ENCODE measurements at places on chromosomes 3 and 15. TPM values are rescaled to one million over a fixed set of nuclear protein-coding genes. Genes with fewer than 3 reads are reported as not detected.
A peak's percentile ranks its signal among the peaks of the same experiment; 100 is the strongest.

The C2CD4A gene
- 2.1 TPM for total RNA-seq

GRCh38 chr3:59245859-59246501, 196.2 kb upstream of the CFAP20DC start:
- DNase-seq = no peak
- H3K27me3 ChIP-seq = no peaks in the 10 kb centered on the region
- peaks cover 8% of the 10 kb centered on the region for H3K4me1 ChIP-seq
- H3K27ac ChIP-seq = no peak overlapping the region
- H3K4me3 ChIP-seq = no peak overlapping the region

- H3K27ac ChIP-seq = no peak overlapping the region
- no peaks in the 10 kb centered on the region for H3K27me3 ChIP-seq
Observed at GRCh38 chr3:47440131-47440530, 35.6 kb downstream of the SCAP start.

GRCh38 chr15:89985111-89985510, 16.0 kb upstream of the ZNF710 start:
- H3K27ac ChIP-seq = no peak overlapping the region
- no peaks in the 10 kb centered on the region for H3K4me1 ChIP-seq
- DNase-seq = no peak
- no peak overlapping the region for H3K4me3 ChIP-seq
- H3K27me3 ChIP-seq = no peaks in the 10 kb centered on the region

The IL17RE gene
- 10.9 TPM for total RNA-seq

GRCh38 chr3:24508423-24508839, 13.8 kb upstream of the THRB start:
- no peak overlapping the region for H3K27ac ChIP-seq
- H3K4me3 ChIP-seq = no peak overlapping the region
- H3K27me3 ChIP-seq = no peaks in the 10 kb centered on the region

DNA sequence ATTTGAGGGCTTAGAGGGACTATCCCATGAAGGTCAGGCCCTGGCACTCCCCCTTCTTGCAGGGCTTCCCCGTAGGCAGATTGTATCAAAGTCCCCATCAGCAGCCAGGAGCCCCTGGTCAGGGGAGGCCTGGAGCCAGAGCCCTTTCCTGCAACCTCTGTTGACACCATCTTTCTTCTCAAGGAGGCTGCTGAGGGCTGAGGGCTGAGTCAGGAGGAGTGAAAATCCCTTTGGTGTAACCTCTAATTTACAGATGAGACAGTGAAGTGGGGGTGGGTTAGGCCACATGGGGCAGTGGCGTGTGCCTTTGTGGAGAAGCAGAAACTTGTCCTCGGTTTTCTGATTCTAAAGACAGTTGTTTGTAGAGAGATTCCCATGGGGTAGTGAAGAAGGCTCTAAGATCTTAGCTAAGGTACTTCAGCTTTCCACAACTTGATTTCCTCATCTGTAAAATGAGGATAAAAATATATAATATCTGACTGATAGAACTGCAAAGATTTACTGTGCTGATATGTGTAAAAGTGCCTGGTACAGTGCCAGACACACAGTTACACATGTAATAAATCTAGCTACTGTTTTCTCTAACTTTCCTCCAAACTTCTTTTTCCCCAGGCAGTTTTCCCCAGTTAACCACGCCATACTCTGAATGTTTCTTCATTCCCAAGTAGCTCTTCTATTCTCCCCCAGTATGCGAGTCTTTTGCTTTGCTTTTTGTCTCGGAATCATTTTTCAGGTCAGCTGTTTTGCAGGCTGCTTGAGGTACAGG, 249.4 kb upstream of the TPM1 start:
- no peaks in the 10 kb centered on the region for H3K36me3 ChIP-seq
- H3K27ac ChIP-seq = no peak overlapping the region
- no peak for DNase-seq
- H3K4me3 ChIP-seq = no peak overlapping the region

The SMAD6 gene
- 14.0 TPM for total RNA-seq

DNA sequence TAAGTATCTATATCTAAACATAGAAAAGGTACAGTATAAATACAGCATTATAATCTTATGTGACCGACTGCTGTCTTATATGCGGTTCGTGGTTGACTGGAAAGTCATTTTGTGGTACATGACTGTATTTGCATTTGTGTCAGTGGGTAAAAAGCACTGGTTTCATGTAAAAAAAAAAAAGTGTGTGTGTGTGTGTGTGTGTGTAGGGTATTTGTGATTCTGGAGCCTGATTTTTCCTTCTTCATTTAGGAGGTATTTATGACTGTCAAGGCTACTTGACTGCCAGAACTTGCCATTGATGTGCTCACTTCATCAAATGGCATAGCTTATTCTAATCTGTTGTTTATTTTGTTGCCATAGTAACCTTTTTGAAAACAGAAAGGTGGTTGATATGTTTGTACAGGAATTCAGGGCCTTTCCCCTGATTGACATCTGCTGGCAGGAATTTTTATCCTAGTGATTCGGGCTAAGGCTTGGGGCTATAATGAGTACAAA, 63.2 kb downstream of the AKAP13 start:
- no peaks in the 10 kb centered on the region for H3K36me3 ChIP-seq
- no peak overlapping the region for H3K4me3 ChIP-seq
- peaks cover 27% of the 10 kb centered on the region for H3K4me1 ChIP-seq
- peak; percentile 56 for DNase-seq
- H3K27me3 ChIP-seq = no peaks in the 10 kb centered on the region
- peak overlapping the region; percentile 72 for H3K27ac ChIP-seq

The TSPAN3 gene
- total RNA-seq = 99.1 TPM

- no peaks in the 10 kb centered on the region for H3K27me3 ChIP-seq
- H3K4me3 ChIP-seq = no peak overlapping the region
- peaks cover 62% of the 10 kb centered on the region for H3K4me1 ChIP-seq
- H3K27ac ChIP-seq = no peak overlapping the region
- DNase-seq = no peak
Observed at GRCh38 chr3:11671648-11672100, 28.0 kb upstream of the VGLL4 start.

DNA sequence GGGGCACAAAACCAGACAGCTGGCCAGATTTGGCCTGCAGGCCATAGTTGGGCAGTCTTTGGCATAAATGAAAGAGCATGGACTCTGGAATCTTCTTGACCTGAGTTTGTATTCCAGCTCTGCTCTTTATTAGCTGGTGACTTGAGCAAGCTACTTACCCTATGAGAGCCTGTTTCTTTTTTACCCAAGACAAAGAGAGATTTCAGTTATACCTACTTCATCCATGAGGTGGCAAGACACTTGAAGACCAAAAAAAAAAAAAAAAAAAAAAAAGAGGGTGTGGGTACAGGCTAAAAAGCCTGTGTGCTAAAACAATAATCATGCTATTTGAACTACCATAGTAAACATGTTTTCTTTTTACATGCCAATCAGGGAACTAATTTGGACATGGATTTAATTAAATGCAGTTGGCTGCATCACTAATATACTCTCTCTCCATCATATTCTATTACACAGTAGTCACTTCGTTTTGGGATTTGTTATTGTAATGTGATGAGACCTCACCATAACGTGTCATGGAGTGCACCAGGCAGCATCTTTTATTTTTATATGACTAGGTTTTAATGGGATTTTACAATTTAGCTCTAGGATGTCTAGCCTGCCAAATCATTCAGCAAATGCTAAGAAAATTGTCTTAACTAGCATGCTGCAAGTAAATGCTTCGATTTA, 109.2 kb upstream of the FHIT start:
- H3K4me3 ChIP-seq = no peak overlapping the region
- no peak overlapping the region for H3K27ac ChIP-seq
- H3K27me3 ChIP-seq = no peaks in the 10 kb centered on the region
- no peaks in the 10 kb centered on the region for H3K36me3 ChIP-seq
- DNase-seq = no peak
- no peaks in the 10 kb centered on the region for H3K4me1 ChIP-seq

The C3orf20 gene
- not detected for total RNA-seq

- no peak overlapping the region for H3K4me3 ChIP-seq
- H3K4me1 ChIP-seq = no peaks in the 10 kb centered on the region
Observed at GRCh38 chr3:147699175-147699838, 290.1 kb downstream of the ZIC1 start.

DNA sequence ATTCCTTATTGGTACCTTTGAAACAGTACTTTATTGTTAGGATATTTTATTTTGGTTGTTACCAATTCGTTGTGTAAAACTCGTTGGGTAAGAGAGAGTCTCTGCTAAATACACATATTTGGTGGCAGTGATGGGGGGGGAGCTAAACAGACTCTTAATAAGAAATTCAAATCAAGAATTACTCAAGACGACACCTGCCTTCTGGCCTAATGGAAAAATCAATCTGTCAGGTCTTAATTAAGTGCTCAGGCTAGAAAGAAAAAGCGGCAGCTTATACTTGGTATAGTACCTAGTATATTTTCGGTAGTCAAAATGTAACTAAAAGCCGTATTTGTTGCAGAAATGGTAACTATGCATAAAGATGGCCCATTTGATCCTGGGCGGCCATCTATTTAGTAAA, 18.2 kb downstream of the FOXP1 start:
- H3K27ac ChIP-seq = no peak overlapping the region
- H3K27me3 ChIP-seq = no peaks in the 10 kb centered on the region
- no peaks in the 10 kb centered on the region for H3K36me3 ChIP-seq
- DNase-seq = no peak
- H3K4me3 ChIP-seq = no peak overlapping the region

DNA sequence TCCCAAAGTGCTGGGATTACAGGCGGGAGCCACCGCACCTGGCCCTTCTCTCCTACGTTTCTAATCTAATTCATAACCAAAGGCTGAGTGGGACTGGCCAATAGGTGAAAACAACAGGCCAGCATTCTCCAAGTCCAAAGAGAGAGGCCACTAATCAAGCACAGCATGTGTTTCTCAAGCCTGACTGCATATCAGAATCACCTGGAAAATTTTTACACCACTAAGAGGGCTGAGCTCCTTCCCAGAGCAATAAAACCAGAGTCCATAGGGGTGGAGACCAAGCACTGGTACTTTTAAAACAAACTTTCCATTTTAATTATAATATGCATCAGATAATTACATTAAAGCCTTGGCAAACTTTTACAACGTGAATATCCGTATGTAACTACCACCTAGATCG, 254.4 kb downstream of the OPA1 start:
- H3K4me1 ChIP-seq = peaks cover 76% of the 10 kb centered on the region
- no peak for DNase-seq
- H3K27me3 ChIP-seq = no peaks in the 10 kb centered on the region
- no peak overlapping the region for H3K4me3 ChIP-seq

GRCh38 chr3:11551036-11551435, 92.7 kb downstream of the VGLL4 start:
- DNase-seq = no peak
- H3K4me3 ChIP-seq = no peak overlapping the region
- H3K27me3 ChIP-seq = no peaks in the 10 kb centered on the region
- H3K36me3 ChIP-seq = no peaks in the 10 kb centered on the region
- peaks cover 19% of the 10 kb centered on the region for H3K4me1 ChIP-seq
- no peak overlapping the region for H3K27ac ChIP-seq

The LRRC31 gene
- total RNA-seq = 0.78 TPM

- no peaks in the 10 kb centered on the region for H3K36me3 ChIP-seq
- peak within 1 kb of the TSS; percentile 76 for H3K27ac ChIP-seq
- peaks cover 39% of the 10 kb centered on the region for H3K4me1 ChIP-seq
- peak within 1 kb of the TSS; percentile 30 for H3K4me3 ChIP-seq
Observed at GRCh38 chr15:43826508-43827341, at the start of gene WDR76. TSS of gene WDR76 (plus strand) at chr15:43827002. CDS start at chr15:43827033, 31 bp downstream.

The GXYLT2 gene
- 5.2 TPM for total RNA-seq

DNA sequence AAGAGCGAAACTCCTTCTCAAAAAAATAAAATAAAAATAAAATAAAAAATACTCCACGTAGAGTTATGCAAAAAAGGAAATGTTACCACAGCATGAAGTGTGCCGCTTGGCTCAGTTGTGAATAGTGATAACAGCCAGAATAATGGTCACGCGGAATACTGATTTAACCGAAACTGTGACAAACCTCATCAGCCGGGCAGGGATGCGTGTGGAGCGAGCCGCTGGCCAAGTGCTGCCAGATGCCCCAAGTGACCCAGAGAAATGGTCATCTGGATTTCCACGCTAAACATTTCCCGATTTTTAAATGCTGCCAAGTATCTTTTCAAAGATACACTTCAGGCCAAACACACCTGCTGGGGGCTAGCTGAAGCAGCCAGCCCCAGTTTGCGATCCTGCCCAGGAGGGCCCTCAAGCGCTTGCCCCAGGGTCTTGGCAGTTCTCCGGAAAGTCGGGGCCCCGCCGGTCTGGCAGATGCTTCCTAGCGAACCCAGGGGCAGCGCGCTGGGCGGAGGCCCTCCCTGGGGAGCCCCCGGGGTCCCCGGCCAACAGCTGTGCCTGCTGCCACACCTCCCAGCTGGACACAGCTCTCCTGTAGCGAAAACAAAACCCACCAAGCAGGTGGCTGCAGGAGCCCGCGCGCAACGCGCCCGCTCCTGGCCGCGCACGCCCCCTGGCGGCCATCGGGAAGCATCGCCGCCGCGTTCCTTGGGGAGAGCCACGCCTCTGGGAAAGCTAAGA, 35.1 kb downstream of the CMTM6 start:
- H3K36me3 ChIP-seq = no peaks in the 10 kb centered on the region
- peak overlapping the region; percentile 13 for H3K4me3 ChIP-seq
- H3K27ac ChIP-seq = peak overlapping the region; percentile 60
- H3K27me3 ChIP-seq = no peaks in the 10 kb centered on the region
- DNase-seq = peak; percentile 77
- peaks cover 40% of the 10 kb centered on the region for H3K4me1 ChIP-seq

GRCh38 chr15:77945566-77945965, 131.9 kb downstream of the TBC1D2B start:
- H3K4me1 ChIP-seq = peaks cover 5% of the 10 kb centered on the region
- no peaks in the 10 kb centered on the region for H3K27me3 ChIP-seq
- no peak overlapping the region for H3K4me3 ChIP-seq
- DNase-seq = no peak
- no peak overlapping the region for H3K27ac ChIP-seq
- H3K36me3 ChIP-seq = no peaks in the 10 kb centered on the region

The SMCO1 gene
- not detected for total RNA-seq

The ABI3BP gene
- total RNA-seq = 19.8 TPM

- no peak overlapping the region for H3K27ac ChIP-seq
- no peaks in the 10 kb centered on the region for H3K27me3 ChIP-seq
- H3K36me3 ChIP-seq = no peaks in the 10 kb centered on the region
- no peak for DNase-seq
- H3K4me1 ChIP-seq = peaks cover 16% of the 10 kb centered on the region
Observed at GRCh38 chr3:128537091-128537703, 44.2 kb upstream of the GATA2 start.
